ENCODE measurements at places on chromosomes 1 and 21.

- no peak for DNase-seq
Measured at GRCh38 chr1:175222296-175222938, 29.8 kb upstream of the KIAA0040 start.

GRCh38 chr1:158196461-158196860 is 15.8 kb downstream of the CD1D start:
- no peak for DNase-seq

GRCh38 chr21:30726726-30727125 is 8.1 kb upstream of the KRTAP21-3 start:
- no peak for DNase-seq

DNA sequence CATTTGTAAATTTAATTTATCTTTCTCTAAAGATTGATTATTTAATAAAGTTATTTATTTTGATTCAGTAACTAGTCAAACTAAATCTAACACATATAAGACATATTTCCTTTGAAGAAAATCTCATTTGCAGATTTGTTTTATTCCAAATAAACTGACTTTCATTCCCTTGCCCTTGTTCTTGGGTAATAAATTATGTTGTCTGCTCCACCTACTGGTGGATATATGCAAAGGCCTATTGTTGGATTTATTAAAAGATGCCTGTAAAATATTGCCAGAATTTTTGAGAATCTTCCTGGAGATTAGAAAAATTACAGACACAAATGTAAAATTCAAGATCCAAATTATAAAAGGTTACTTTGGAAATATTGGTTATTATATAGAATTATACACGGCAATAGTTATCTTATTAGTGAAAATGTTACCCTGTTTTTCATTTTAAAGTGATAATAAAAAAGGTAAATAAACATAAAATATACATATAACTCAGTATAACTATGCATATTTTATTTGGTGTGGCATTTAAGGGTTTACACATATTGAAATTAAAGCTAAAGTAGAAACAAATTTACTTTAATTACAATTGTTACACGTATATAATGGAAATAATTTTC is 116.1 kb downstream of the SPATA17 start:
- no peak for DNase-seq

DNA sequence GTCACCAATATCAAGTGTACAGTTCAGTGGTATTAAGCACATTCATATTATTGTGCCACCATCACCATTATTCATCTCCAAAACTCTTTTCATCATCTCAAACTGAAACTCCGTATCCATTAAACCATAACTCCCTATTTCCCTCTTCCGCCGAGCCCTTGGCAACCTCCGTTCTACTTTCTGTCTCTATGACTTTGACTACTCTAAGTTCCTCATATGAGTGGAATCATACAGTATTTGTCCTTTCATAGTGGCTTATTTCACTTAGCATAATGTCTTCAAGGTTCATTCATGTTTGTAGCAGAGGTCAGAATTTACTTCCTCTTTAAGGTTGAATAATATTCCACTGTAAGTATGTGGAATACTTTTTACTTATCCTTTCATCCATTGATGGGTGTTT is 21.7 kb downstream of the SELP start:
- no peak for DNase-seq

GRCh38 chr1:112926858-112927257 is 29.1 kb downstream of the SLC16A1 start:
- DNase-seq = no peak

DNA sequence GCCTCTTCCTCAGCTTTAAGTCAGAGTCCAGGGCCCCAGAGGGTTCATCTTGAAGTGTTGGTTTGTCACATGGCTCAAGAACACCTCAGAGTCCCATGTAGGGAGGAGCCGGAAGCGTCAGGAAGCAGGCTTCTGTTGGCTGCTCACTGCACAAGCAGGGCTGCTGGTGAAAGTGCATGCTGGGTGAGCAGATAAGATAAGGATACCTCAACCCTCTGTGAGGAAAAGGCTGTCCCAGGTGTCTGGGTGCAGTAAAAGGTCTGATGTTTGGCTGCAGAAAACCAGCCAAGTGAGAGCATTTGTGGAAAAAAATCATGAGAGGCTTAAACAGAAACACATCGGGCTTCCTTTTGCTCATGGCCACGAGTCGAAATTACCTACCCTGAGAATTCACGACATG is 6.2 kb upstream of the TEX35 start:
- no peak for DNase-seq

DNA sequence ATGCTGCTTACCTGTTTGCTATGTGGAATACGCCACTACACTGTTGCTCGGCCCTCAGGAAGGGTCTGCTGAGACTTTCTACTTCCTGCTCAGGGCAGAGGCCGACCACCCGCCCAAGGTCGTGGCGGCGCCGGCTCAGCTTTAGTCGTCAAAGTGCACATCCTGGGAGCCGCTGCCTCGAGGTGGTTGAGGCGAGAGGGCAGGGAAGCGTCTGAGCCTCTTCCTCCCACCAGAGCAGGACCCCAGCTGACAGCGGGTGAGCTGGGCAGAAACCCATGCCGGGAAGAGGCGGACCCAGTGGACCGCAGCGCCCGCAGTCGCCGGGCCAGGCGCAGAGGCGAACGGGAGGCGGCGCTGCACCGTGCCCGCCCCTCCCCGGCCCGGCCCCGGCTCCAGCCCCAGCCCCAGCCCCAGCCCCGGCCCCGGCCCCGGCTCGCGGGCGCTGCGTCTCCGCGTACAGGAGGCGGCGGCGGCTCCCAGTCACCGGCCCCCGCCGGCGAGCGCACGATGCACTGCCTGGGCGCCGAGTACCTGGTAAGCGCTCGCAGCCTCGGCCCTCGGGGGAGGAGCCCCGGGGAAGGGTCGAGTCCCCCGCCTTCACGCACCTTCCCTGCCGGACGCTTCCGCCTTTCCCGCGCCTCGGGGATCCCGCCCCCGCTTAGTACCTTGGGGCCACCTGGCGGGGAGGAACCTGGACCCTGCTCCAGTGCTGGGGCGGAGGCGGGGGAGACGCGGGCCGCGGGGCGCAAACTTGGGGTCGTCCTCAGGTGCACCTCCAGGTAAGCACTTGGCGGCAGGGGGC is at the start of gene SLC44A3:
Gene SLC44A3 (plus strand): TSS at position 413 of the 802 bp plus-strand sequence. CDS start 95 bp downstream, at position 508.
- no peak for DNase-seq

GRCh38 chr1:40899230-40899870 is 37.2 kb upstream of the CITED4 start:
- no peak for DNase-seq

DNA sequence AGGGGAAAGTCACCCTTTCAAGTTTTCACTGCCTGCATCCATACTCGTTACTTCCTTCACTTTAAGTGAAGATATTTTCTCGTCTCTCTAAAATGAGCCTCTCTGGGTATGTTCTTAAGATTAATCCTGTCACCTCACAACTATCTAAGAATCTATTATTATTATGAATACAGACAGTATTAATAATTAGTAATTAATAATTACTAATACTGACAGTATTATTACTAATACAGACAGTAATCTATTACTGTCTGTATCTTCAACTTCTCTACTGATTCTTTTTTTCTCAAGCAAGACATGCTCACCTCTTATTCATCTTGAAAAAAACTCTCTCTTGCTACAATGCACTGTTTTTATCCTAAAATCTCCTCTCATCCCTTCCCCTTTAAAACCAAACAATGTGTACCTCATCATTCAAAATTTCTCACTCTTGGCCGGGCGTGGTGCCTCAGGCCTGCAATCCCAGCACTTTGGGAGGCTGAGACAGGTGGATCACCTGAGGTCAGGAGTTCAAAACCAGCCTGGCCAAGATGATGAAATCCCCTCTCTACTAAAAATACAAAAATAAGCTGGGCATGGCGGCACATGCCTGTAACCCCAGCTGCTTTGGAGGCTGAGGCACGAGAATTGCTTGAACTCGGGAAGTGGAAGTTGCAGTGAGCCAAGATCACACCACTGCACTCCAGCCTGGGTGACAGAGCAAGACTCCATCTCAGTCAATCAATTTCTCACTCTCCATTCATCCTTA is 7.8 kb downstream of the NRDC start:
- DNase-seq = no peak

GRCh38 chr1:239308701-239309333 is 77.6 kb upstream of the CHRM3 start:
- DNase-seq = no peak

GRCh38 chr1:68201546-68202238 is 30.6 kb downstream of the WLS start:
- no peak for DNase-seq

DNA sequence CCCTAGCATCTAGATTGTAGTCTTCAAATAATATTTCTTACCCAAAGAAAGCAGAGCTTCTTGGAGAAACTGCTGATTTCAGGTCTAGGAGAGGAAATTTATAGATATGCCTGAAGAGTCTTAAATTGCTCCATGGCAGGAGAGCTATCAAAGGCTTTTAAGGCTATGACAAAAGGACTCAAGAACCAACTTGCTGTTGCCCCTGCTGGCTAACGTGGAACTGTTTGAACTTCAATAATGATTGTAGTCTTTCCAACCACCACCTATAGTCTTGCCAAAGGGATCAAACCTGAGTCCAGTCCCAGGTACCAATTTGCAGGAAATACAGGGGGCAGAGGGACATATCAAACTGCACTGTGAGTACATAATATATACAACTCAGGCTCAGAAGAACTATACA is 336.2 kb upstream of the ESRRG start:
- DNase-seq = no peak

- no peak for DNase-seq
Measured at GRCh38 chr1:44655609-44656008, 18.7 kb downstream of the TMEM53 start.

GRCh38 chr1:151720974-151721787 is at the start of gene RIIAD1:
RIIAD1 (plus strand) TSS chr1:151721522; CDS start chr1:151721537, 15 bp downstream.
- no peak for DNase-seq

DNA sequence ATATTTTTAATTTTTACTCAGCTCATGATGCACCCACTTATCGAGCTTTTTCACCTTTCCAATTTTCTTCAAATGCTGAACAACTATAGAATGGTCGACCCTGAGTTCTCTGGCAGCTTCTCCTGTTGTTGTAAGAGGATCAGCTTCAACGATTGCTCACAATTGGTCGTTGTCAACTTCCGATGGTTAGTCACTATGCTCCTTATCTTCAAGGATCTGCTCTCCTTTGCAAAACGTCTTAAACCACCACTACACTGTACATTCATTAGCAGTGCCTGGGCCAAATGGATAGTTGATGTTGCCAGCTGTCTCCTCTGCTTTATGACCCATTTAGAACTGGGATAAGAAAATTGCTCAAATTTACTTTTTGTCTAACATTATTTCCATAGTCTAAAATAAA is 385.9 kb upstream of the LYPLAL1 start:
- DNase-seq = no peak

DNA sequence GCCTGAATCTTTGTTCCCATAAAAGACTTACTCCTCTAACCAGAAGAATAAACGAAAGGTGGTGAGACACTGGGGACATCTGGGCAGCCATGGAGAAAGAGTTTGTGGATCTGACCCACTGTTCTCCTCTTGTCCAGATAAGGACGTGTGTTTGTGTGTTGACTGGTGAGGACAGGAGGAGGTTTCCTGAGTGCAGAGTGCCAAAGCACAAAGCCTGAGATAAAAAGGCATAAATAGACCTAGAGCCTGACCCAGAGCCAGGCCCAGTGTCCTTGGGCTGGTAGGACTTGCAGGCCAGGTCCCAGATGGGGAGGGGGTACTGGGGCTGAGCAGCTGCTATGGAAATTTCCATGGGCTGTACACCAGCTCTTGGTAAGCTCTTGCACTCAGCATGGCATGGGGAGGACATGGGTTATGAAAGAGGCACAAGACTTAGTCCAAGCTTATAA is 19.6 kb upstream of the COQ8A start:
- no peak for DNase-seq

- DNase-seq = no peak
Measured at GRCh38 chr1:212073490-212073889, 37.9 kb downstream of the DTL start.

DNA sequence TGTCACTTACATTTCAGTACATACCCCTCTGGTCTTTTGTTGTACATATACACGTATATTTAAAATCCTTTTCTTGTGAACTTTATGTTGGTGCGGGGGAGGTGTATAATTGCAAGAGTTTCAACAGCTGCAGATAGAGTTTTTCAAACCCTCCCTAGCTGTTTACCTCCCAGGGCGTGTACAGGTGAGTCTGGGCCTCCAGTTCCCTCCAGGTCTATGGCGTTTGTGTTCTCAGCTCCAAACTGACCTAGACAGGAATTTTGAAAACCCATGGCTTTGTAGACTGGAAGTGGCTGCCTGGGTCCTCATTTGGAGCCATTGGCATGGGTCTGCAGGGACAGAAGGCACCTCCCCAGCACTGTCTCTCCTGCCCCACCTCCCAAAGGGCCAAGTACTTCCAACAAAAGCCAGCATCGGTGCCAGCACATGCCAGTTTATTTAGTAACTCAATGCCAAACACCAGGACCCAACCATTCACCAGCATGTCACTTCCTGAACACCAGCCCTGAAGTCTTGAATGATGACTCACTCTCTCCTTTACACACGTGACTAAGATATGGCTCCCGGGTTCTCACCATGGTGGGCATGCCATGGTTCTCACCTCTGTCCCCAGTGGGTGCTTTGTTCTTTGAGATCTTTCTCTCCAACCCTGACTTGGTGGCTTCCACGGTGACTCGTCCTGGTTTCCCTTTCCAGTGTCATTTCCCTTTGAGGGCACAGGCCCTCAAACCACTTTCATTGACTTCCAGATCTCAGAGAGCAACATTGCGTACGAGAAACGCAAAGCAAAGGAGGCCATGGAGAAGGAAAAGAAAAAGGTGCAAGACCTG is 57.3 kb upstream of the EFHD2 start:
- no peak for DNase-seq

GRCh38 chr1:98028800-98029199 is 108.0 kb upstream of the DPYD start:
- no peak for DNase-seq

- no peak for DNase-seq
Measured at GRCh38 chr1:242225767-242226573, 227.1 kb upstream of the MAP1LC3C start.

- no peak for DNase-seq
Measured at GRCh38 chr21:35448876-35449599, 399.9 kb upstream of the RUNX1 start.

DNA sequence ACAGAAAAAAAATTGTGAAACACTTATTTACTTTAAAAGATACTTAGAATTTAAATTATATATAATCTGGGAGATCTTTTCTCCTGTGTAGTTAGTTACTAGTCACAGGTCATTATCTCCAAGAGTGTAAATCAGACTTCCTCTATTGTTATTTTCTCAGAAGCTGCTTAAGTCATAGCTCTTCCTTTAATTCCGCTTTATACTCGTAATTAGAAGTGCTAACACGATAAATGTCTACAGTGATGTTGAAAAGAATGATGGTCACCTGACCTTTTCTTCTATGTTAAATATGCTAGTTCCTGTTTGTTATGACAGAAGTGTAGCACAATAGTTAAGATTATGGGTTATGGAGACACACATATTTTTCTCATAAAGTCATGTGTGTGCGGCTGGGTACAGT is 123.6 kb downstream of the TGFB2 start:
- DNase-seq = no peak

GRCh38 chr1:109263234-109263596 is 13.9 kb downstream of the CELSR2 start:
- no peak for DNase-seq

- no peak for DNase-seq
Measured at GRCh38 chr21:45248893-45249381, 38.8 kb downstream of the POFUT2 start.

- DNase-seq = no peak
Measured at GRCh38 chr1:109801791-109802135, 38.0 kb upstream of the EPS8L3 start.

GRCh38 chr1:87450136-87450535 is 121.5 kb downstream of the LMO4 start:
- DNase-seq = no peak

GRCh38 chr1:248820041-248820585 is 5.6 kb downstream of the SH3BP5L start:
- no peak for DNase-seq

- DNase-seq = no peak
Measured at GRCh38 chr21:15192243-15192642, 127.4 kb upstream of the NRIP1 start.
